Activated T-cell treated with anti-CD3 and anti-CD28 coated beads for 48 hours (primary cell): ENCODE measurements at places on chromosomes 12 and 14.
A peak's percentile ranks its signal among the peaks of the same experiment; 100 is the strongest.

DNA sequence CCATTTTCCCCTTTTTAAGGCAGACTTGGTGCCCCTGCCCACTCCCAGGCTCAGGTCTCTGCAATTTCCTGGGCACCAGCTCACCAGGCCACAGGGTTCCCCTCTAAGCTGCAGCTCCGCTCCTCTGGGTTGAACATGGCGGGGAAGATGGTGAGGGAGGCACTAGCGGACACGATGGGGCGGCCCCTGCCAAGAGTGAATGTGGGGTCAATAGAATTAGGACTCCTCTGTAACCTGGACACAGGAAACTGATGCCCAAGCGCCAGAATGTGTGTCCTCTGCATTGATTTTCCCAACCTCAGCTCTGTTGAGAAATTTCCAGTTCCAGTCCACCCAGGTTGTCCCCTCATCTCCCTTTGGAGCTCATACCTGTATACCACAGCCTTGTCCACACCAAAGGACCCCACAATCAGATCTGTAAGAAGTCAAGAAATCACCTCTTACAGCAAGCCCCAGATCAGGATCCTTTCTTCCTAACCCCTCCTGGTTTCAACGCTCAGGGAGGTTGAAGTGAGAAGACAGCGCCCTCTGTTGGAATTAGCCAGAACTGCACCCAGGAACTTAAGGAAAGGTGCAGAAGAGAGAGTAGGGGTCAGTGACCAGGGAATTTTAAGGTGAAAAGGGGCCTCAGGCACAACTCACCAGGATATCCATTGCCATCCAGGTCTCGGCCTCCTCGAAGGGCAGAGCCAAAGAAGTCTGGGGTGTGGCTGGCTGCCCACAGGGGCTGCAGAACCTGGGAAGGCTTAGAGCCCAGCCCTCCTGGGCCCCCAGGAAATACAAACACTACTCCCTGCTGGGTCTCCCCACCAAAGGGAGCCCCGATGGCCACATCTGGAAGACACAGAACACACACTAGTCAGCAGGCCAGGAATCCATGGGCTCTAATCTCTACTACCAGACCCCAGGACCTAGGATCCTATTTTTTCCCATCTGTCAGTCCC, 14.7 kb downstream of the ITGA5 start:
- DNase-seq: no peak

DNA sequence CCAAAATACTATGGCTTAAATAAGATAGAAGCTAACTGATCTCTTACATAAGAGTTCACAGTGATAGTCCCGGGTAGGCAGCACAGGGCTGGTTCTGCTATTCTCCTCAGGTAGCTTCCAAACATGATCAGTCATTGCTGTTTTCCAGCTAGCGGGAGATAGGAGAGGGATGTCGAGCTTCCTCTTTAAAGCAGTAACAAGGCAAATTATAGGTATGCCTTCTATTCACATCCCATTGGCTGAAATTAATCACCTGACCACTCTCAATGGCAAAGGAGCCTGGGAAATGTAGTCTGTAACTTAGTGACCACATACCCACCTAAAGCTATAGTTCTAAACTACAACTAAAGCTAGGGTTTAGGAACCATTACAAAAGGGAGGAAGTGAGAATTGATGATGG, 34.5 kb upstream of the VRK1 start:
- no peak for DNase-seq

DNA sequence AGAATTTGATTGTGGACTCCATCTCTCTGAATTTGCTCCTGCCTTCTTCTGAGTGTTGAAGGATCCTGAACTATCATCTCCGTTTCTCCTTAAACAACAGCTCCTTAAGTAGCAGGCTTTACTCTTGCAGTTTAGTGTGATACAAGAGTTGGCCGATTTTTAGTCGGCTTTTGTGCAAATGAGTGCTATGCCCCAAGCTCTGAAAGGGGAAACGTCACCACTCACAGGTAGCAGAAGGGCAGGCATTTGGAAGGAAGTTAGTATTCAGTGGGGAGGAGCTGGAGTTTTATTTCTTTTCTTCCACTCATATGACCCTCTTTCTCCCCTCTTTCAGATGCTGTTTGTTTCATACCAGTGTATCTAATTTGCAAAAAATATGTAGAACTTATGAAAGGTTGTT, 36.5 kb upstream of the LRRC10 start:
- no peak for DNase-seq

DNA sequence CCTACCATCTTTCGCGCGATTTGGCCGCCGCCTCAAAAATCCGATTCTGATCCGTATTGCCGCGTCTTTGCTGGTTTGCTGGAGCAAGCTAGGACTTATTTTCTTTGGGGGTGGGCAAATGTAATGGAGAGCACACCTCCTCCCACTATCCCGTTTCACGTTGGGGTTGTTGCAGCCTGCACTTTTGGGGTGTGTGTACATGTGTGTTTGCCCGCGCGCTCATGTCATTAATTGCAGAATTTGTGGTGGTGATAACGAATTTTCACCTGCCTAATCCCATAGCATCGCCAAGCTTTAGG, 657 bp downstream of the METAP2 start:
- peak; percentile 10 for DNase-seq

DNA sequence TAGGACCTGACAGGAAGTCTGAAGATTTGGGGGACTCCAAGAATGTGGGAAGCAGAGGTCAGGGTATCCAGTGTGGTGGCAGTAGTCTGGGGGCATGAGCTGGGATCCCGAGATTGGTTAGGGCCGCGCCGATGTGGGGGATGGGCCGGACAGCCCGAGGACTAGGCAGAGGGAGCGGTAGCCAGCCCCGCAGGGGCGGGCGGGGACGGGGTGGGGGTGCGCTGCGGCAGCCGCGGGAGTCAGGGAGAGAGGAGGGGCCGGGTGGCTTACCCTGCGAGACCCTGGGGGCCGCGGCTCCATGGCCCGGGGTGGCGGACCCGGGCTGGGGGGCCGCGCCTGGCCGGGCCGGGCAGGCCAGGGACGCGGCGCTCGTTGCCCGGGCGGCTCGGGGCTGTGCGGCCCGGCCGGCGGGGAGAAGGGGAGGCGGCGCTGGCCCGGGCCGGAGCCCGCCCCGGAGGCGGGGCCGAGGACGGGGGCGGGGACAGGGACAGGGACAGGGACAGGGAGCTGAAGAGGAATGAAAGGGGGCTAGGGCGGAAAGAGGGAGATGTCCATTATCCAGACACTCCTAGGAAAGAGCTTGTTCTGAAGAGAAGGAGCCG, 5.6 kb downstream of the ZNF385A start:
- no peak for DNase-seq

DNA sequence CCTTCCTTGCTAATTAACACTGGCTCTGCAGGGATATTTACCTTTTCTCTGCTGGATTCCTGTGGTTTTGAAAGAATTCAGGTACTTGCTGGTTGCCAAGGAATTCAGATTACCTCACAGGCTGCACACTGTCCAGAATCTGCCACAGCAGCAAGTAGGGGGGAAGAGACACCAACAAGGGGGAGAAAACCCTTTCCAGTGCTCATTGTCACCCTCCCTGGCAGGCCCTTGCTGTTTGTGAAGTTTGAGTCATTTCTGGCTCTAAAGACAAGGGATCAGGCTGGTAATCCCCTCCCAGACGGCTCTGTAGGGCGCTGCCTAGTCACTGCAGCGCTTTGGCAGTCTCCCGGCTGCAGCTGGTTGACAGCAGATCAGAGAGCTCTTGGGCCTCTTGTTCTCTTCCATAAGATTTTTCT, 50.8 kb downstream of the TTLL5 start:
- DNase-seq: no peak

DNA sequence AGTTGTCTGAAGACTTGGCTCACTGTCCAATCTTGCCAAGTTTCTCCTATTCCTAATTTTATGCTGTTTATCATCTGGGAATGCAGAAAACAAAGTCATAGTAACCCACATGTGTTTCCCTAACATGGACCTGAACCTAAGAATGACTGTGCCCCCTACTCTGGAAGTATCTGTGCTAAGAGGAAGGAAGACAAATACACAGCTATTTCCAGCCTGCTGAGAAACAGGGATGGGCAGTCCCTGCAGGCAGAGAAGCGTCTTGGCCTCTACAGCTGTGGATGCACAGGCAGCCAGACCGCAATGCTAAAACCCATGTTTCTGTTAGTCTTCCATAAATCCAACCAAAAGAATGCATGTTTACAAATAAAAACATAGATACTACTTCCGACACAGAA, 56.2 kb downstream of the DUSP16 start:
- no peak for DNase-seq

DNA sequence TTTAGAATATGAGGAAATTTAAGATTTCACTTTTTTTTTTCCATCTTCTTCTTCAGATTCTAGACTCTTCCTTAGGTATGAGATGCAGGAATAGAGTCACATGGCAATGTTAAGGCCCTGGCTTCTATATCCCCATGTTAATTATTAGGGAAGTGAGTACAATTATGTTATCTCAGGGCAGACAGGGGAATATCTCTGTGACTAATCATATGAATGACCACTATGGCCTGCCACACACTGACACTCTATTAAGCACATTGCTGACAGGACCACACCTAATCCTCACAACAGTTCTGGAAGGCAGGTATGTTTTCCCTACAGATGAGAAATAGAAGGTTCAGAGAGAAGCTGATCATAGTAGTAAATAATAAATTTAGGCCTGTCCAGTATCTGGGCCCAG, 69.4 kb upstream of the PTPRQ start:
- no peak for DNase-seq

- no peak for DNase-seq
Observed at GRCh38 chr12:81450920-81451739, 308.0 kb downstream of the PPFIA2 start.

- DNase-seq: no peak
Observed at GRCh38 chr14:58280954-58281787, 17.2 kb upstream of the ARID4A start.

DNA sequence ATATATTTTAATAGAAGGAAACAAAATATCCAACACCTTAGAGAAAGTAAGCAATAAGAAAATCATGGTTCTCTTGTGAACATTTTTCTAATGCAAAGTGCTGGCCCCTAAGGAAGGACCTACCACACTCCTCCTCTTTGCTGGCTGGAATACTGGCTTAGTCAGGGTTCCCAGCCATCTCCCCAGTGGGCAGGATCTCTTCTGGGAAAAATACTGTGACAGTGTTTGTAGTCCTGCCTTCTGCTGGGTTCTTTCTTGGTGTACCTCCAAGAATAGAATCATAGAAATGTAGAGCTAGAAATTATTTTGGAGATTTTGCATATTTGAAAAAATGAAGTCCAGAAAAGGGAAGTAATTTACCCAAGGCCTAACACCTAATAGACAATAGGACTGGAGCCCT, 31.9 kb downstream of the KCNMB4 start:
- DNase-seq: no peak

DNA sequence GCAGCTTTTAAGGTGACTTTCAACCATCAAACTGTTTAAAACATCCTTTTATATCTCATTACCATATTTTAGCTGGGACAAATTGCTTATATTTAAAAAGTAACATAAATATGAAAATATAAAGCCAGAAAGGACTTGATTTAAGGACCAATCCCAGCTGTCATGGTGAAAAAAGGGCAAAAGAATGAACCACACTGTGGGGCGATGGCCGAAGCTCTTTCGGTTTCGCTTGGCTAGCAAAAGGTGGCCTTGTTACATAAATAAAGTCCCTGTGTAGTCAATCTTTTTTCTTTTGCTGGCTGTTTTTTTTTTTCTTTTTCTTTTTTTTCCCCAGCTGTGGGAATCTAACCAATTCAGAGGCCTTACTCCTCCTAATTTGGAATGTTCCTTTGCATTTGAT, 50.9 kb downstream of the FBXO33 start:
- no peak for DNase-seq
